ENCODE measurements at places on chromosomes 12 and 14.

GRCh38 chr12:39272871-39273655 is 169.9 kb downstream of the KIF21A start:
- no peak for DNase-seq

GRCh38 chr12:14771651-14772137 is 31.6 kb downstream of the WBP11 start:
- peak; percentile 21 for DNase-seq

- DNase-seq: no peak
These were observed 67.1 kb downstream of the DERA start for GRCh38 chr12:15977999-15978951.

DNA sequence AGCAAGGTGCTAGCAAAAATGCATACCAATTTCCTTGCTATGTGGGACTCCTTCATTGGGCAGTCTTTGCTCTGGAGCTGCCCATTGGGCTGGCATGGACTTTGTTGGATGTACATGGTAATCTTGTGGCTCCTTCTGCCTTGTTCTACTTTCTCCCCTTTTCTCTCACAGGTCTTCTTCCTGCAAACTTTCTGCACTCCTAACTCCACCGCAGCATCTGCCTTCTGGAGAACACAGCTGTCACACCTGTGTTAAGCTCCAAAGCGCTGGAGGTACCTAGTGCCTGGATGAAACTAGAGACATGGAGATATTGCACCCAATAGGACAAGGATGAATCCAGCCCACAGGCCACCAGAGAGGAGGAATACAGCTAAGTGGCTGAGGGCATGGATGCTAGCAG is 60.7 kb upstream of the CCND2 start:
- DNase-seq: no peak

DNA sequence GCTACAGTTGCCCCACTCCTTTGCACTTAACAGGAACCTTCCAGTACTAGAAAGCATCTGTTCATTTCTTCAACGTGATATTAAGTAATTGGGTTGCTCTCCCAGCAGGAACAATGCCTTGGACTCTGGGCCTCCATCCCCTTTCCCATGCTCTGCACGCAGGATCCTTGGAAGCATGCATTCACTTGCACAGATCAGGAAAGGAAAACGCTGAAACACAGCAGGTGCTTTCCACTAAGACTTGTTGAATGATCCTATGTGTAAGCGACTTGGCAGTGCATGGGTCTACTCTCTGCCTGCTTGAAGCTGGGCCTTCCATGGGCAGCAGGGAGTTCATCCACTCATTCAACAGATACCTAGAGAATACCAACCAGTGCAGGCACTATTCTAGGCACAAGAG is 2.3 kb downstream of the LTBP2 start:
- no peak for DNase-seq

- no peak for DNase-seq
These were observed 34.5 kb downstream of the CMKLR1 start for GRCh38 chr12:108304633-108305032.

DNA sequence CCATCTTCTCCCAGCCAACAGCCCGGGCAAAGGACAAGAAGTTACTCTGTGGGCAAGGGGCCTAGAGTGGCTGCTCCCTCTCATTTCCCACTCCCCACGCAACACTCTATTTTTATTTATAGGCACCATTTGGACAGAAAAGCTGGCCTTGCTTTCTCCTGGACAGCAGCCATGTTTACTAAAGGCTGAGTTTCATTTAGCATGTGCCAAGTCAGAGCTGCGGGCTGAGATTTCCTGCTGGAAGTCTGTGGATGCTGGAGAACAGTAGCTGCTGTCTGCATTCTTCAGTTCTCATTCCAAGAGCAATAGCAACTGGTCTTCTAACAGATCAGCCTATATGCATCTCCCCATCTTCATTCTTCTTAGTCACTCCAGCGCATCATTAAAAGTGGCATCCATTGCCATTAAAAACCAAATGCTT is 8.3 kb downstream of the COL2A1 start:
- no peak for DNase-seq

GRCh38 chr14:85399186-85399585 is 130.8 kb upstream of the FLRT2 start:
- DNase-seq: no peak

DNA sequence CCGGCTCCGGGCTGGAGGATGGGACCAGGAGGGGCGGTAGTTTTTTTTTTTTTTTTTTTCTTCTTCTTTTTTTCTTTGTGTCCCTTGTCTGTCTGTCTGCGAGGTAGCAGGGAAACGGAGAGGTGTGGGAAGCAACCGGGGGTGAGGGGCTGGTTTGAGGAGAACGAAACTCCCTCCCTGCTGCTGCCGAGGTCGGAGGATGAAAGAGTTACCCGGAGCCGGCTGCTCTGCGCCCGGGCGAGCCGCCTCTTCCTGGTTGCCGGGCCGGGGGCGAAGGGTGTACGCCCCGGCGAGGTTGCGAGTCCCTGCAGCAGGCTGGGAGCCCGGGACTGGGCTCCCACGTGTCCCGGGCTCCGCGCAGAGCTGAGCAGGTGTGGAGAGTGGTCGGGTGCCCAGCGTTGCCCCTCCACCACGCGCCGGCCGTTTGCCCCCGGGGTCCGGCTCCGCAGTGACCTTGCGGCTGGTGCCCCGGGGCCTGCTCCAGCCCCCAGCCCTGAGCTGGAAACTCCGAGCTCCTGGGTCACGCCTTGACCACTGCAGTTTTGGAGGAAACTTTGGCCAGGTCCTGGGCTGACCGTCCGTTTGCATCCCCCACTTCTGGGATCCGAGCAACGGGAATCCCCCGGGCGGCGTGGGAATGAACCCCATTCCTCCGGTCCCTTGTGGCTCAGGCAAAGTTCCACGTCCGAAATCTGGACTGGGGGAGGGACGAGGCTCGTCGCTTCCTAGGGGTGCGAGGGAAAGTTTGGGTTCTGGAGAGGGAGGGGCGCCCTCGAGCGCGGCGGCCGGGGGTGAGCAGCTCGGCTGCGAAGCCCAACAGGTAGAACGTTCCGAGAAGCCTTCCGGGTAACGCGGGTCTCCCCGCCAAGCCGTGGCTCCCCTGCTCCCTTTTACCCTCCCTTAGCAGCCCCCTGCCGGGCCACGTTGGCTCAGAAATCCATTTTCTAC is 1.3 kb downstream of the CHST11 start:
- DNase-seq: no peak

DNA sequence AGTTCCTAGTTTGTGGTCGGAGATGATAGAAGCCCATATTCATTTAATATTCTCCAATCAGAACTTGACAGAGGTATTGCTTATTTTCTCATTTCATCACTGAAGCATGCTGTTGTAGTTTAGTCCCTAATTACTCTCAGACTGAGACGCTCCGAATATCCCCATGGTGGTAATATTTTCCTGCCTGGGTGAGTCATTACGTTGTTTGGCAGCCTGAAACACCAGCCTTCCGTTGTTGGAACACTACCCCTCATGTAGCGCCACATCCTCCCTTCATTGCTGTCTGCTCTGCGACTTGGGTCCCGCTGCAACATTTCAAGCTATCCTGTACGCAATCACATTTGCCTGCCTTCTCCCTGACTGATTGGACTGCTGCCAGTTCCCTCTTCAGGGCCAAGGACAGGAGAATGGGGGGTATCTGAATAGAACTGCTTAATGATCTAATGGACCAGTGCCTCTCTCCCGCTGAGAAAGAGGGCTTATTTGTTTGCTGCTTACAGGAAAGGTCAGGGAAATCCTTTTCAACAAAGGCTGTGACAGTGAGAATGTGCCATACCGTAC is 369.1 kb downstream of the NPAS3 start:
- DNase-seq: no peak

- DNase-seq: no peak
These were observed 225.5 kb downstream of the SLC25A21 start for GRCh38 chr14:36946872-36947271.

DNA sequence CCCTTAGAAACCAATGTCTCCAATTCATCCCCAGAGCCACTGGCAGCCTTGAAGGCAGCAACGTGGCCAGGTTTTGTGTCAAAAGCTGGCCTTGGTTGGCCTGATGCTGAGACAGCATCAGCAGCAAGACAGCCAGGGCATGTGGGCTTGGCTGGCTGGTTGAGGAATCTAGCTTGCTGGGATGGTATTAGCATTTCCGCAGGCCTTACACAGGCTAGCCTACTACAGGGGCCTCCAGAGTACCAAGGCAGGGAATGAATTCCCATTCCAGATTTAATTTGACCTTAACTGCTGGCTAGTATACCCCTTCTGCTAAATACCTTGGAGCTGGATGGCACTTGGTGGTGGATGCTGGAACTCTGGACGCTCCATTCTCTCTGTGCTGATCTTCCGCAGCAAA is 15.8 kb downstream of the NGDN start:
- no peak for DNase-seq

DNA sequence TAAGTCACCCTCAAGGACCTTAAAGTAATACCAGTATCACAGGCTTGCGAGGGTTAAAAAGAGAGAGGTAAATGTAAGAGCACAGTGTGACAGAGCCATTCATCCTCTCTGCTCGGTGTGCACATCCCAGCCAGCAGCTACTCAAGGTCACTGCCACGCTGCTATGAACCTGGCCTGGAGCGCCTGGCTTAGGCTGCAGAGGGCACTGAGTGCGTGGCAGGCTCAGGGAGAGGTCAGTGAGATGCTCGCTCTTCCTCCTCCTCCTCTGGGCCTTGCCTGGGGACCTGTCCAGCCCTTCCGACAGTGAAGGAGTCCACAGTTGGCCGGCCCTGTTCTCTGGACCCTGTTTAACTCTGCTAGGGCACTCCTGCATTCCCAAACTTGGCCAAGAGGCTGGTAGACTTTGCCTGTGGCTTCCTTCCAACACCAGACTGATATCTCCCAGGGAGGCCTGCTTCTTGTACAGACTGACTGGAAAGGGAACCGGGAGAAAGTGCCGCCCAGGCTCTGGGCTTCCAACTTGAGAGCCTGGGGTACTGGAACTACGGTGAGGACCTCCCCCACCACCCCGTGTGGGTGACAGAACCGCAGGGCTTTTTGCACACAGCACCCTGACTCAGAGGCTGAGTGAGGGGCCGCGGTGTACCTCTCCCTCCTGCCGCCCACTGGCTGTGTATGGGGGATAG is 62.6 kb upstream of the CORO1C start:
- DNase-seq: no peak

DNA sequence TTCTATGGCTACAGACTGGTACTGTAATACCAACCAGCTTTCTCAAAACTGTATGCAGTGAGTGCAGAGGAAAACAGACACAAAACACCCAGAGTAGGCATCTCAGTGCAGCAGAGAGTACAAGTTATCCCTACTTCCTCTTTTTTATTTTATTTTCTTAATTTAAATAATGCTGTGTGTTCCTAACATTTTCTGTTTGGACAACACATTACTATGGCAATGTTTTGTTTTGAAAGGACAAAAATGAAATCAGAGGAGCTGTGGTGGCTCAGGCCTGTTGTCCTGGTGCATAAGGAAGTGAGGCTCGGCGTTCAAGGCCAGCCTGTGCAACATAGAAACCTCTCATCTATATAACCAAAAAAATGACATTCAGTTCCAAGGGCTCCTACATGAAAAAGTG is 33.7 kb upstream of the SELPLG start:
- DNase-seq: no peak

DNA sequence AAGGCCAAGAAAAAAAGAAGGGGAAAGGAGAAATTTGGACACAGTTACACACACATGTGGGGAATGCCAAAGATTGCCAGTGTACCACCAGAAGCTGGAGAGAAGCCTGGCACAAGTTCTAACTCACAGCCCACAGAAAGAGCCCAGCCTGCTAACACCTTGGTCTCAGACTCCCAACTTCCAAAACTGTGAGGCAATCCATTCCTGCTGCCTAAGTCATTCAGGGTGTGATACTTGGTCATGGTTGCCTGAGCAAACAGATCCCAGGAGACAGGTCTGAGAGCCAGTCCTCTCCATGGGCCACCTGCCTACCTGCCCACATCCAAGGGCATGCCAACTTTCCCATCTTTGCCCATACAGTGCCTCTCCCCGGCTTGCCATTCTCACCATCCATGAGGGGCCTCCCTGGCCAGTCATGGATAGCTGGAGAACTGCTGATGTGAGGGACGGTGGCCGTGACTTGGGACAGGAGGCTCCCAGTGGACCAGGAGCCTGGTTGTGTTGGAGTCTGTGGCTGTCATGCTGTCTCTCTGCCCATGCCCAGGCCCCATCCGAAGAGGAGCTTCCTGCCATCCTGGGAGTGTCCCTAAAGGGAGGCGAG is 198.0 kb upstream of the RTL1 start:
- no peak for DNase-seq

DNA sequence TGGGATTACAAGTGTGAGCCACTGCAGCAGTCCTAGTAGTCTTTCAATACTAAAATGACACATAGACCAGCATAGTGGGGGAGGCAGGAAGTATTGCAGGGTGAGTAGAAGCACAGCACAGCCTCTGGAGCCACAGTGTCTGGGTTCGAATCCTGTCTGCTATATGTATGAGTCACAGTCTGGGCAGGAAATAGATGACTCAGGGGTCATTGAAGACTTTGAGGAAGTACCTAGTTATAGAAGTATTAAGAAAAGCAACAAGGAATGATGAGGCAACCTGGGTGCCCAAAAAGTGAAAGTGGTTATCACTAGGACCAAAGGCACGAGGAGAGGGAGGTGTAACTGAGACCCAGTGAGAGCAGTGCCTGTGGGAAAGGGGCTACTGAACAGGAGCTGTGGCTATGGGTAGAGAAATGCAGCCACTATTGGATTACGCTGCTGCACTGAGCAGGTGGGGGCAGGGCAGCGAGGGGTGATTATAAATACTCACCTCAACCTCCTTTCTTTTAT is 124.0 kb downstream of the PDE3A start:
- no peak for DNase-seq

DNA sequence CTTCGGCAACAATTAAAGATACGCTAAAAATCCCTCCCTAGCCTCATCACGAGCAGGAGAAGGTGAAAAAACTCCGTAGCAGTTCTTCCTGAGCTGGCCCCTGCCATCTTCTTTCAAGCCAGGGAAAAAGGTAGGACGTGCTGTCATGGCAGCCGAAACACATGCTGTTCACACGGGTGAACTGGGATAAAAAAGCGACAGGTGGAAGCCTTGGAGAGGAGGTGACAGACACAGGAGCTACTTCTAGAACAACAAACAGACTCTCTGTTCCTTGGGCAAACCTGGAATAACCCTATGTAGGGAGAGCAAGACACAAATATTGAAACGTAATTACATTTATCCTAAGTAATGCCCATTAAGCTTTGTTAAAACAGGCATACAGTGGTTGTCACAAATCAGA is 81.3 kb downstream of the KCNK10 start:
- no peak for DNase-seq

- no peak for DNase-seq
These were observed 44.9 kb upstream of the GAS2L3 start for GRCh38 chr12:100528471-100529127.

Measured in stimulated activated CD4-positive, alpha-beta T cell treated with anti-CD3 and anti-CD28 coated beads, TNF-alpha, amount 100 ng/mL, for 4 hours (primary cell).